ENCODE measurements at places on chromosomes 6 and 20. TPM values are rescaled to one million over a fixed set of nuclear protein-coding genes. Genes with fewer than 3 reads are reported as not detected.

The RFX6 gene
- total RNA-seq, result not detected

The RHAG gene
- total RNA-seq, result not detected

The TMEM244 gene
- not detected for total RNA-seq

The LINC00237 gene
- not detected for total RNA-seq

The PRKN gene
- not detected for total RNA-seq

The KCNK15 gene
- total RNA-seq, result not detected

The IL17F gene
- not detected for total RNA-seq
